ENCODE measurements at places on chromosomes 11 and 22.

GRCh38 chr11:17954395-17955252, 58.2 kb downstream of the SERGEF start:
- no peak for DNase-seq

DNA sequence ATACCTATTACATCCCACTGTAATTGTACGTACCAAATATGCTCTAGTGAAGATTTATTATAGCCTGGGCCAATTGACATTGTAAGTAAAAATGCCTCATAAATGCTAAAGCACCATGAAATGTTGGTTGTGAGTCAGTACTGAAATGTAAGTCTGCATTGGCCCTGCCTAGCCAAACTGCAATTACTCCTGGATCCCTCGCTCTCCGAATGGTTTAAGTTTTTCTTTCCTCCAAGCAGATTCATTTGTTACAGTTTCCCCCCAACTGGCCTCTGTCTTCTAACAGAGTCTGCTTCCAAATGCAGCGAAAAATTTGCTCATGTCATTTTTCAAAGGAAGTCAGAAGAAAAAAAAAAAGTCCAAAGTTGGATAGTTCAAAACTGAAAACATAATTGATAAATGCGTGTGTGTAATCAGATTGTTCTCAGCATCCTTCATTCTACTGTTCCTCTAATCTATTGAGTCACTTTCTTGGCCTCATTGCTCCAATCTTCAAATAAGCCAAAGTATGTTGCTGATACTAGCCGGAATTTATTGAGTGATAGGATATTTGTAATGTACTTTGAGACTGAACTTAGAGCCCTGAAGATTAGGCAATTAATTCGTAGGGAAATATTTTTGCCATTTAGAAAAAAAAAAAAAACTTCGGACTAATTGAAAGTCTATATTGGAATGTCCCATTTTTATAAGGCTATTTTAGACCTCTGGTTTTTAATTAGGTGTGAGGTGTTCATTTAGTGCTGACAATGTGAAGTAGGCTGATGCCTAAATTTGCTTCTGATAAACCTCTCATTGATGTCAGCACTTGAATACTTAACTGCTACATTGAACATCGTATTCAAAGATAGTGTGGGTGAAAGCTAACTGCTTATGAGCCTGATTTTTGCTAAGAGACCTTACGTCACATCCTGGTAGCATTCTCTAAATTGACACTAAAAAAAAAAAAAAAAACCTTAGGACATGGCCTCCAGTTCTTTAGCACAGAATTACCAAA, 93.4 kb downstream of the WT1 start:
- DNase-seq: no peak

- no peak for DNase-seq
Observed at GRCh38 chr22:42926768-42927167, 69.7 kb upstream of the ARFGAP3 start.

DNA sequence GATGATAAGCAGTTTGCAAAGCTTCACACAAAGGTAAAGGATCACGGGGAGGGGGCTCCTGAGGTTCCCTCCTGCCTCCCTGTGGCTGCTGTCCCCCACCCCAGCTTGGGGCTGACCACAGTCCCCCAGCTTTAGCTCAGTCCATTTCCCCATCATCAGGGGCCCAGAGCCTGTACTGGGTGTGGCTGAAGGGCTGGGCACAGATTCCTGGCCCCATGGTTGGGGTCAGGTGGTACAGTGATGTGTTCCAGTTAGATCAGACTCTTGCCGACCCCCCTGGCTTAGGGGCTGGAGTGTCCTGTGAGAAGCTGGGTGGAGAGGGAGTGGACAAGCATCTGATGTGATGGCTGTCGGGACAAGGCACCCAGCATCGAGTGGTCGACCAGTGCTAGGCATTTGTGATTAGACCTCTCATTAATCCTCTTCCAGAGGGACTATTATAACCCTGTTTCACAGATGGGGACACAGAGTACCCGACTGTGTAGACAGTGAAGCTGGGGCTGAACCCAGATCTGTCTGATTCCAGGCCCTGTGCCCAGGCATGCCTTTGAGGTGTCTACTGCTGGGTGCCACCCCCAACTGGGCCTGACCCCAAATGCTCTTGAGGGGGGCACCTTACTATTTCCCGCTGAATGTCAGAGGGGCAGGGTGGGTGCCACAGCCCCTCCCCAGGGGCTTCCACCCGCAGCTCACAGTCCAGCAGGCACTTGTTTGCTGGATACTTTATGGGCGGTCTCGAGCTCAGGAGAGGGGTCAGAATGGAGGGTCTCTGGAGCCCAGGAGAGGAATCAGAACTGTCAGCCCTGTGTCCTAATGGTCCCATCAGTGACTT, 4.3 kb downstream of the SHANK3 start:
- DNase-seq: no peak

- no peak for DNase-seq
Observed at GRCh38 chr22:49373289-49373666, 454.4 kb downstream of the BRD1 start.

DNA sequence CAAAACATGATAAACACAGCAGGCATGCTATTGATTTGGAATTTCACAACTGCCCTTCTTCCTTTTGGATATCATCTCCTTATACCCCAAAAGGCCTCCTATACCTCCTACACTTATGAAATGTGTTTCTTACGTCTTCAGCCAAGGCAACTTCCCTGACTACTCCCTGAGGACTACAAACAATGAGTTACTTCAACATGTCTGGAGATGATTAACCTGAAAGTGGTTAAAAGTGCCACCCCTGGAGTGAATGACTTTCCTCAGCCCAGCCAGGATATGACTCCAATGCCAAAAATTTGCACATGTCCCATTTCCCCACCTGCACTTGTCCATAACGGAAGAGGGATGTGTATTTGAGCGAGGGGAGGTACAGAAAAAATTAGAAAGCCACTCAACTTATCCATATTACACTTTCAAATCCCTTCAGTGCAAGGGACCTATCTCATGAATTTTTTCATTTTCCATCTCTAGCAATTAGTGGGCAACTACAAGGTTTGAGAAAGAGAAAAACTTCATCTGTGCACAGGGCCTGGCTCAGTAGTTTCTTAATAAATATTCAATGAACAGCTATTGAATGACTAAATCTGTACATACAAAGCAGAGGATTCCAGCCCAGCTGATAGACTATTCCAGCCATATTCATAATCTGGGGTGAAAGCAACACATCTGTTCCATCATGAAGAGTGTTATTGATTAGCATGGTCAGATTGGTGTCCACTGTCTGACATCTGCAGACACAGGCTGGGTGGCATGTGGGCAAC, 36.8 kb downstream of the KIRREL3 start:
- no peak for DNase-seq

- DNase-seq: no peak
Observed at GRCh38 chr11:105789579-105790420, 179.9 kb downstream of the GRIA4 start.

DNA sequence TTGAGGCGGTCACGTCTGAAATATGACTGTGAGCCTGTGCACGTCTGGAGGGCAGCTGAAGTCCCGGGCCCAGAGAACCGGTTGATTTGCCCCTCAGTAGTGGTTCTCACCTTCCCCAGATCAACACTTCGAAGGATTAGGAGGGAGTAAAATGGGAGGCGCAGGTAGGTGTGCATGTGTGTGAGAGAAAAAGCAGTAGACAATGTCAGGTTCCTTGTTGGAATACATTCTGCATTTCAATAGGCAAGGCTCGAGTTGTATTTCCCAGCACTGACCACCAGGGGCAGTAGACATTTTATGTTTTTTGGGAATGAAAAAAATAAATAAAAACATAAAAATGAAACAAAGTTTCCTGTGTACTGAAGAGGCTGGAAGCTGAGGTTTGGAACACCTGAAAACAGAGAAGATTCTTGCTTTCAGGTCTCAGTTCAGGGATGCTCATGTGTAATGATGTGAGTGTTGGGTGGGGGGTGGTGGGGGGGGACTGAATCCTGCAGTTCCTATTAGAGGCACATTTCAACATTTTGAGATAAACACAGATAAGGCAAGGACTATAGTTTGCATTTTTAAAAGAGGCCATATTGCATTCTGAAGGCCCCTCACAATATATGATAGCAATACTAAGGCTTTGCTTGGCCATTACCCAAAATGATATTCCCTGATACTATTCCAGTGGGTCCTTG, 333.9 kb downstream of the CADM1 start:
- no peak for DNase-seq

DNA sequence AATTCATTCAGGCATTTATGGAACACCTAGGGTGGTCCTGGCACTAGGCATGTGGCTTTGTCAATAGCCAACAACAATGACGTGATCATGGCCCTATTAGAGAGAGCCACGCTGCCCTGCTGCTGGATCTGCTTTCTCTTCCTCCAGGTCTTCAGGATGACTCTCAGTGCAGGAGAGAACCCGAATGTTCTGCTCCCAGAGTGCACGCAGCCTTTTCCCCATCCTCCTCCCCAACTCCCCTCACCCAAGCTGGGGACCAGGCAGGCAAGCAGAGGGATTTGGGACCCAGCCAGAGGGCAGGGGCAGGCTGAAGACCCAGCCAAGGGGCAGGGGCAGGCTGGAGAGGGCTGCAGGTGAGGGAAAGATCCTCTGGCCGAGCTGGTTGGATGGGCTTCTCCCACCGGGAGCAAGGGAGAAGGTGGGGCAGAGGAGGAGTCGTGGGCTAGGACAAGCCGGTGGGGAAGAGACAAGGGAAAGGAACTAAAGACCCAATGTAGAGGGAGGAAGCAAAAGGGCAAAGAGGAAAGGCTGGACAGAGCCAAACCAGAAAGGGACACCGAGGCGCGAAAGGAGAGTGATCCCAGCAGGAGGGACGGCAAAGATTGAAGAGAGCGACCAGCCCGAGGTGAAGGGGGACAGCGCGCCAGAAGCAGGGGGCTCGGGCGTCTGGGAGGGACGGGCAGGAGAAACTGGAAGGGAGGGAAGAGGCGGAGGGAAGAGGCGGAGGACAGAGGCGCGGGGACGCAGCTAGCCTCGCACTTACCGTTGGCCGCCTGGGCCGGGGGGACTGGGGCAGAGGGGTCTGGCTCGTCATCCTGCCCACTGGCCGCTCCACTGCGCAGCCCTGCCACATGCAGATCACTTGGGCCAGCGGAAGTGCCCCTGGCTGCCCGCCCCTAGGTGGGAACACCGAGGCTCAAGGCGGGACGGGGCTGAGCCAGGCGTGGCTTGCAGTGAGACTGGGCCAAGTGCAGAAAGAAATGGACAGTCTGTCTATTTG, at the start of gene KCTD14:
Gene KCTD14 (minus strand): TSS at position 880 of the 1,000 bp plus-strand sequence. CDS start 27 bp downstream, at position 853.
- DNase-seq: no peak

GRCh38 chr22:42862045-42862734, 5.1 kb upstream of the ARFGAP3 start:
- DNase-seq: no peak

DNA sequence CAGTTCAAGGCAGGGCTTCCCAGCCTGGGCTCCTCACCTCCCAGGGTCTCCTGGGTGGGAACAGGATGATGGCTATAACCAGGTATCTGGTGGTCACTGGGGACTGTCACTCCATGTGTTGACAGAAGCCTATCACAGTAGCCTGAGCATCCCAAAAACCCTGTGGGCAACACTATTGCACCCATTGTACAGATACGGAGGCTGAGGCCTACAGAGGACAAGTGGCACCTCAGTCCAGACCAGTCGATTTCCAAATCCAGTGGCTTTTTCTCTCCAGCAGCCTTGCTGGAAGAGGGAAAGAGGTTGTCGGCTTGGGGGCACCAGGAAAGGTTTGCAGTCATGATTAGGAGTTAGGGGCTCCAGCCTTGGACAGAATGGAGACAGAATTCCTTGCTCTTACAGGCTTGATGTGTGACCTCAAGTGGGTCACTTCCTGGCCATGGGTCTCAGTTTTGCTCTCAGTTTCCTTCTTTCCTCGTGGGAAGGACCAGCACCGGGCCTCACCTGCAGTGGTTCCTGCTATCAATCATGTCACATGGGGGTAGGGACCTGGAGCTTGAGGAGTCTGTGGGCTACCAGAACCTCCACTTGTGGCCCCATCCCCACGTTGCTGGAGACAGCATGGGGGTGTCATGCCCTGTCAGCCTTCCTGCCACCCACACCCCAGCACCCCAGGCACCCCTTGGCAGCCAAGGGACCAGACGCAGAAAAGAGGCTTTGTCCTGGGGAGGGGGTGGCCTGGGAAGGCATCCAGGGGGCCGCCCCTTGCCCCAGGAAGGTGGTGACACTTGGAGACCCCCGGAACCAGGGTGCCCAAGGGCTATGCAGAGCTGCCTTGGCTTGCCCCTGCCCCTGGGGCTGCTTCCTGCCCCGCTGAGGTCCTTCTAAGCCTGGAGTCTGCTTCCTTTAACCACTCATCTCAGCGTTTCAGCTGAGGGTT, 2.1 kb downstream of the EMID1 start:
- no peak for DNase-seq

GRCh38 chr22:49929211-49929979, 11.0 kb downstream of the CRELD2 start:
- DNase-seq: peak; percentile 54

DNA sequence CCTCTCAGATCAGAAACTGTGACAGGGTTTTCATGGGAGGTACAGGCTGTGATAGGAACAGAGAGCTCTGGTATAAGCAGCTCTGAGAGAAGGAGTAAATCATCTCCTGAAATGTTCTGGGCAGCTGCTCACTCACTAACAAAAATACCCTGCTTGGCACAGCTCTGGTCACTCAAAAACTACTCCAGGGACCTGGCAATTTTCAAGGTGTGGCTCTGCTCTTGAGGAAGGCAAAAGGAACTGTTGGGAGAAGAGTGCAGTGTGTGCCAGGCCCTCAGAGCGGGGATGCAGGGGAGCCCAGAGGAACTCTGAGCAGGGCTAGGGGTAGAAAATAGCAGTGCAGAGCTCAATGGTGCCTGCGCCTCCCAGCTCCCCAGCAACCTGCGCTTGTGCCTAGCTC, 180.5 kb upstream of the ZBED5 start:
- no peak for DNase-seq

DNA sequence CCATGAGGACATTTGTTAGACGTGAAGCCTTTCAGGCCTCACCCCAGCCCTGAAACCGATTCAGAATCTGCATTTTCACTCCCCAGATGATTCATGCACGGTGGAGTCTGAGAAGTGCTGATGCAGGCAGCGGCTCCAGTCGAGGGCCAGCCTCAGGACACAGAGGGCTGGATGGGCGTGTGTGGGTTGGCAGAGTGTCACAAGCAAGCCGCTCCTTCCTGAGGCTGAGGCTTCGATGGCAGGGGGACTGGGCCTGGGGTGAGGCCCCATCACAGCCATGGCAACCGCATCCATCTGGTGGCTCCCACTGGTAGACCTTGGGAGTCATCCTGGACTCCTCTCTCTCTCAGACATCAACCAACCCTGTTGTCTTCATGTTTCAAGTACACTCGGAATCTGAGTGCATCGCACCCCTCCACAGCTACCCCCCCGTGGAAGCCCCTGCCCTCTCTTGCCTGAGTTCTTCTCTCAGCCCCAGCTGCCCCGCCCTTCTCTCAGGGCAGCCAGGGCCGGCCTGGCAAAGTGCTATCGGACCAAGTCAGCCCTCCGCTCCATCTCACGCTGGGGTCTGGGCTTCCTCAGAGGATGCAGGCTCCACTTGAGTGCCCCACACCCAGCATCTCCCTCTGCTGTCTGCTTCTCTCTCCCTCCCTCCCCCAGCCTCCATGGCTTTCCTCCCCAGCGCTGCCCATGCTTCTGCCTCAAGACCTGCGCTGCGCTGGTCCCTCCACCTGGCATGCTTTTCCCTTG, 10.6 kb downstream of the KCNC1 start:
- no peak for DNase-seq
